SJCRH30 (cell line): ENCODE measurements at places on chromosomes 3 and 15. TPM values are rescaled to one million over a fixed set of nuclear protein-coding genes. Genes with fewer than 3 reads are reported as not detected.

Gene MOBP
- total RNA-seq, result 0.04 TPM in 1 of 2 replicates, not detected in the other

Gene KNSTRN
- 92.2 and 93.9 TPM in 2 replicates for total RNA-seq

Gene TM4SF18
- total RNA-seq, result not detected in 2 replicates

GRCh38 chr15:43390723-43391122, 19.8 kb downstream of the TUBGCP4 start:
- DNase-seq, result no peak

DNA sequence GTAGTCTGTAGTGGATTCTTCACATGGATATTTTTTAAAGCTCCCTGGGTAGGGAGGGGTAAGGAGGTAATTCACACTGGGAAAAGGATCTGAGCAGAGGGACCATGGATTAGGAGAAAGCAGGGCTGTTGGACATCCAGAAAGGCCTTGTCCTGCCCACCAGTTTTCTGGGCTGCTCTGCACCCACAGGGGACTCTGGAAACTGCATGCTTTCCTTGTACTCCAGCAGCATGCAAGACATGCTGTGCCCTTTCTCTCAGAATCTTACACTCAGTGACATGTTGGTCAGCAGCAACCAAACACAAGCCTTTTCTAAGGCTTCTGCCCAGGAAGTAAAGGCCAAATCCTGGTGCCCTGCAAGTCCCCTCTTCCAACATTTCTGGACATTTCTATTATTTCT, 2.5 kb upstream of the FBN1 start:
- no peak for DNase-seq

DNA sequence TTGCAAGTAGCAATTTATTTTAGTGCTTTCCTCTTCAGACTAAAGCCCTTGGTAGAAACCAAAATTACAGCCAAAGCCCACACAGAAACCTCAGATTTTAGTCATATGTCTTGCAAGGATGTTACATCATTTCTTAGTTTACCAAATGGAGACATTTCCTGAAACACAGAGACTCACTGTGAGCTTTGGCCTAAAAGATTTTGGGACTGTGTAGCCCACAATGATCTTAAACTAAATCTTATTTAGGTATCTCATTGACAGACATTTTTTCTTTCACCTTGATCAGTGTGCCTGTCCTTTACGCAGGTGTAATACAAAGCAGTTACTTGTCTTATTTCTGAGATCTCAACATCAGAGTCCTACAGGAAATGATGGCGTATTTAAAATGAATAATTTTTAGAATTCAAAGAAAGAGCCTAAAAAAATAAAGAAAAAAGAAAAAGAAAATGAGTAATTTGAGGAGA, 27.8 kb upstream of the AP4E1 start:
- no peak for DNase-seq

DNA sequence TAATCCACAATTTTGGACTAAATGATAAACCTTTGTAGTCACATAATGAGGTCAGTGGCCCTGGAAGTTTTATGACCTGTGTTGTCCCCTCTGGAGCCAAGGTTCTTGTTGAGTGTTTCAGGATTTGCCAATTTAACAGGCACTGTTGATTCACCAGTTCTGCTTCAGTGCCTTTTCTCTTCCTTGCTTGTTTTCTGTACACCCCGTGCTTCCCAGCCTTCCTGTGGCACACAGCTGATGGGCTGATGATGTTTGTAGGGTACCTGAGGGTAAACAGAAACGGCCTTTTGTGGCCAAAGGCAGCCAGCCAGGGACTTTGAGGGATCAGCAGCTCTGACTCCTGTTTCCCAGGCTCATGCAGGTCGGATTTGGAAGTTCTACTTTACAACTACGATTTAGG, 13.3 kb downstream of the GYG1 start:
- DNase-seq, result no peak

DNA sequence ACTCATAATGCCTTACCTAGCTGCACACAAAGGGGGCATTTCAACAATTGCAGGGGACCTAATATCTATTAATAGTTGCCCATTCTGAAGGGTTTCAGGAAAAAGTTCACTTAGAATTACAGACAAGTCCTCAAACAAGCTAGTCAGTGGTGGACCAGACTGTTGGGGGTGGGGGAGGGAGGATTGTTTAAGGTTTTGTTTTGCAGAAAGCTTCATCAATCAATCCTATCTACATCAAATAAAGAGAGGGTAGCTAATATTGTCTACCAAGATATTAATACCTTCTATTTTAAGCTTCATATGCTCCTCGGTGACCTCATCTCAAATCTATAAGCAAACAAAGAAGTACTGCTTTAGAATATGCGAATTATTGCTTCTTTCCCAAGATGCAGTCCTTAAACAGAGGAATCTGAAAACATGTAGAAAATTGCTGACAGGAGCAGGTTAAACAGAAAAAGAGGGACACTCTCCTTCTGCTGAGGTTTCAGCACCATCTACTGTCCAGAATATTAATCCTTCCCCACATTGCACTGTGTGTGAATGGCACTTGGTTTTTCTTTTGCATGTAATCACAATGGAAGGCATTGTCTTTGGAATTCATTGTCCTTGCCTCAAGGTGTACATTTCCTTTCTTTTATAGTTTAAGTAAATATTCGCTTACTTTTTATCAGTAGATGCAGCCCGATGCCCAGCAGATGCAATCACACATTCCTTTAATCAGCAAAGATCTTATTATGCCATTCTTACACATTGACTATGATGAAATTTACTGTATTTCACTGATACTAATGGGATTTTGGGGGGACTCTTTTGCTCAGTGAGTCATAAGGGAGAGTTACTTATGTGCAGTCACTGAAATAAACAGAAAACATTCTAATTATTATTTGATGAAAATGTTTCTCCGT, 94.7 kb downstream of the IL5RA start:
- DNase-seq, result no peak

DNA sequence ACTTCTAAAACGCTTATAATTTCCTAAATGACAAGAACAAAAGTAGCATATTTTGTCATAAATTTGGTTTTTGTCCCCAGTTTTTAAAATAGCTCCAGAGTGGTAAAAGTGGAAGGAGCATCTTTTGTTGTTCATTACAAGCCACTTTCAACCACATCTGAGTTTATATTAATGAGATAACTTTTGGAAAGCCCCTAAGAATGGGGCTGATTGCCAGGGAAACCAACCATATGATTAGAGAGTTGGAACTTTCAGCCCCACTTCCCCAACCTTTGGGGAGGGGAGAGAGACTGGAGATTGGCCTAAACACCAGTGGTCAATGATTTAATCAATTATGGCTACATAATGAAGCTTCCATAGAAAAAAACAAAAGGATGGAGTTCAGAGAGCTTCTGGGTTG, 57.4 kb downstream of the CPA3 start:
- DNase-seq, result no peak

GRCh38 chr3:192879346-192880031, 38.2 kb downstream of the MB21D2 start:
- peak; percentile 91 for DNase-seq
